Stimulated activated CD4-positive, alpha-beta T cell treated with anti-CD3 and anti-CD28 coated beads, Interleukin-12 subunit alpha, Interleukin-12 subunit beta, amount 100 ng/mL, for 4 hours (primary cell): ENCODE measurements at places on chromosomes 1 and 21.
A peak's percentile ranks its signal among the peaks of the same experiment; 100 is the strongest.

GRCh38 chr1:84583648-84584047, 9.4 kb upstream of the CTBS start:
- no peak for DNase-seq

- DNase-seq: no peak
Observed at GRCh38 chr1:162697140-162697895, 65.1 kb downstream of the DDR2 start.

DNA sequence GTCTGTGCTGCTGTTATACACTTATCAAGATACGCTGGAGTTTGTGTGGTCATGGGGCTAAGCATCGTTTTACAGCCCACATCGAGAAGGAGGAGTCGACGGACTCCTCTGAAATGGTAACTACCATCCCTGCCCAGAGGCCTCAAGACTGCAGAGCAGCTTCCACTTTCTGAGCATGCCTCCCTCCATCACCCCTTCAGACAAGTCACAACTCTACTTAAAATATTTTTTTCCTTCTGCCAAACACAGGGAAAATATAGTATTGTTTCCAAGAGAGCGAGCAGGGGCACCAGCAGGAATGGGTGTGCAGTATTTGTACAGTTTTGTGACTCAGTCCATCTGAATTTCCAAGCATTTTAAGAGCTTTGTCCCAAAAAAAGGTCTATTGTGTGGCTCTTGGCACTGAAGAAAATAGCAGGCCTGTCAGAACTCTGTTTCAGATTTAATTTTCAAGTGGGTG, 14.1 kb downstream of the EVA1C start:
- DNase-seq: no peak

- DNase-seq: peak; percentile 34
Observed at GRCh38 chr1:152013664-152014237, 20.1 kb upstream of the S100A10 start.

- DNase-seq: no peak
Observed at GRCh38 chr1:96427616-96428015, 294.0 kb upstream of the PTBP2 start.

GRCh38 chr1:179366093-179366800, 476 bp downstream of the AXDND1 start:
- DNase-seq: no peak

GRCh38 chr1:179883040-179883744, 1.1 kb downstream of the TOR1AIP1 start:
- no peak for DNase-seq

GRCh38 chr1:174982971-174983689, 16.6 kb upstream of the CACYBP start:
- no peak for DNase-seq

DNA sequence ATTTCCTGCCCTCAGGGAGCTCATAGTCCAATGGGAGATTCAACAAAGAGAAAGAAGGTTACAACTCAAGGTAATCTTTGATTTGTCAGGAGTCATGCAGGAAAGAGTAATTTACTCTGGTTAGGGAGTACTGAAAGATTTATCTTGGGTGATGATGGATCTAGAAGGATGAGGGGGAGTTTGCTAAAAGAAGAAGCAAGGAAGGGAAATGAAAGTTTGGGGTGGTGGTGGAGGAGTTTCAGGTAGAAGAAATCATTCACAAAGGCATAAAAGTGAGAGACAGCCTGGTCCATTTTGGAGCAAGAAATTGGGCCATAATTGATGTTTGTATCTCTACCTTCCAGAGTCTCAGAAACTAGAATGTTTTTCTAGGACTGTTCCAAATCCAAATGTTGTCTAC, 116.7 kb downstream of the ROR1 start:
- no peak for DNase-seq

DNA sequence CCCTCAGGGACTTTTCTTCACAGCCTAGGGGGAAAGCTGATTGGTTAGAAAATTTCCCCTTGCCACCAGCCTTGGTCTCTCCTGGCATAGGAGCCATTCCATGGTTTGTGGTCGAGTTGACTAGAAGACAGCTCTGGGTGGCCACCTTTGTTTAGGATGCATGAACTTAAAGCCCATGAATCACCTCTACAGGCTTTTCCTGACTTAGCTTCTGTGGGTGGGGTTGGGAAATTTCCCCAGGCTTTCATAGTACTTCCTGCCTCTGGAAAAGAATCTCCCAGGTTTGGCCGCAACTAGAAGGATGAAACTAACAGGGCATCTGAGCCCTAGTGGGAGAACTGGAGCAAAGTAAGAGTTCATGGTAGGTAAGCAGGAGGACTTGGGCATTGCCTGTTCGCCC, 72.6 kb downstream of the SNRPE start:
- no peak for DNase-seq

- DNase-seq: no peak
Observed at GRCh38 chr1:65198096-65198495, 50.1 kb downstream of the AK4 start.

GRCh38 chr1:63675420-63675931, 82.3 kb downstream of the PGM1 start:
- DNase-seq: no peak

- DNase-seq: peak; percentile 71
Observed at GRCh38 chr1:154386643-154387352, 18.3 kb upstream of the IL6R start.

GRCh38 chr1:36208978-36209703, 15.1 kb upstream of the THRAP3 start:
- DNase-seq: no peak

DNA sequence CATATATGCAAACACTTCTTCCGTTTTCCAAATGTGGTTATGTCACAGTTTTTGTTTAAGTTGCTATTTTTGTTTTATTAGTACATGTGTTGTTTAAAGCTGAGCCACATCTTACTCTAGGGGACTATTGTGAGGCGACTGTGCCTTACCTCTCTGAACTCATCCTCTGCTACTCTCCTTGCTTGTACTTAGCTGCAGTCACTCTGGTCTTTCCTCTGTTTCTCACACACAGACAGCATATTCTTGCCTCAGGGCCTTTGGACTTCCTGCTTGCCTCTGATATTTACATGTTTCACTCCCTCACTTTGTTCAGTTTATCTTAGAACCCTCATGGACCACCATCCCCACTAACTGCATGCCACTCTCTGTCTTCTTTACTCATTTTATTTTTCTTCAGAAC, 101.1 kb downstream of the MACF1 start:
- no peak for DNase-seq

GRCh38 chr1:203593723-203594122, 32.9 kb upstream of the ATP2B4 start:
- DNase-seq: peak; percentile 52

- DNase-seq: no peak
Observed at GRCh38 chr1:77430966-77431690, 149.3 kb downstream of the AK5 start.

DNA sequence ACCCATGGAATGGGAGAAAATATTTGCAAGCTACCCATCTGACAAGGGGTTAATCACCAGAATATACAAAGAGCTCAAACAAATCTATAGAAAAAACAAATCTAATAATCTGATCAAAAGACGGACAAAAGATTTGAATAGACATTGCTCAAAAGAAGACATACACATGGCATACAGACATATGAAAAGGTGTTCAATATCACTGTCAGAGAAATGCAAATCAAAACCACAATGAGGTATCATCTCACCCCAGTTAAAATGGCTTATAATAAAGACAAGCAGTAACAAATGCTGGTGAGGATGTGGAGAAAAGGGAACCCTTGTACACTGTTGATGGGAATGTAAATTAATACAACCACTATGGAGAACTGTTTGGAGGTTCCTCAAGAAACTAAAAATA, 600.9 kb downstream of the SMYD3 start:
- DNase-seq: no peak

GRCh38 chr1:176541663-176542062, 78.7 kb downstream of the PAPPA2 start:
- DNase-seq: no peak

DNA sequence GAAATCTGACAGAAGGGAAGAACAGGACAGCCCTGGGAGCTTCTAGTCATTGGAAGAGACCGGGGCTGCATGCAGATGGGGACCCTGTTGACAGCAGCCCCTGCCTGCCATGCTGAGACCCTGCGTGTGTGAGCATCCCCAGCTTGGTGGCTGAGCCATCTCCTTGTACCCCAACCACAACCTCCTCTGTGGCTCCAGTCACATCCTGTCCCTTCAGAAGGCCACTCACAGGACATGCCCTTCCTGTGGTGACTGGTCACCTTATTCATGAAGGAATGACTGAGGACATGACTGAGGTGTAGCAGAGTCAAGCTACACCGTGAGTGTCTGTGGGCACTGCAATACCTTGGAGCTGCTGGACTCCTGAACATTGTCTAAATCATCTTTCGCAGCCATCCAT, 141.8 kb upstream of the ERRFI1 start:
- DNase-seq: no peak
